ENCODE measurements at places on chromosomes 5 and 9.

- DNase-seq = no peak
Observed at GRCh38 chr9:33861917-33862453, 45.0 kb downstream of the UBE2R2 start.

DNA sequence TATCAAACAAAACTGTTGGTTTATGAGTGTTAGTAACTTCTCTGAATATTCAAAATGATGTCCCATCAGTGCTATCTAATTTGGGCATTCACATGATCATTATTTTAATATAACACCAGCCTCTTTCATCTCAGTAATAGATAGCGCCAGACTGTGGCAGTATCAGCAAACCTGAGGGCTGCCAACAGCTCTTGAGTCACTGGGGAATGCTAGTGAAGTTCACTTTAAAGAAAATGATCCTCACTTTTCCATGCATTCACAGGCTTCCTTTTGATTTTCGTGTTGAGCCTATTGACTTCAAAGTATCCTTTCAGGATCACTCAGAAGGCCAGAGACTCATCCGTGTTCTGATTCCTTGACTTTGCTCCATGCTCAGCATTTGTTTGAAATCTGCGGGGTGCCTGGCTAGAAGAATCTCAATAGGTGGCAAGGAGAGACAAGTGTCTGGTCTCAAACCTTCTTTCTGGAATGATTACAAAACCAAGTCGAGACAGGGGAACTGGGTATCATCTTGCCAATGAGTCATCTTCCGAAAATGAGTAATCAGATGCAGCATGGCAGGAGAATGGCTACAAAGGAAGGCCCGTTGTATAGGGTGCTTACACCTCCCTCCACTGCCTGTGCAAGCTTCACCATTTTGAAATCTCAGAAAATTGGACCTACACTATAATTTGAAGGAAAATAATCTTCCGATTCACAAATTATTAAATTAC, 509.1 kb downstream of the RASEF start:
- DNase-seq = no peak

DNA sequence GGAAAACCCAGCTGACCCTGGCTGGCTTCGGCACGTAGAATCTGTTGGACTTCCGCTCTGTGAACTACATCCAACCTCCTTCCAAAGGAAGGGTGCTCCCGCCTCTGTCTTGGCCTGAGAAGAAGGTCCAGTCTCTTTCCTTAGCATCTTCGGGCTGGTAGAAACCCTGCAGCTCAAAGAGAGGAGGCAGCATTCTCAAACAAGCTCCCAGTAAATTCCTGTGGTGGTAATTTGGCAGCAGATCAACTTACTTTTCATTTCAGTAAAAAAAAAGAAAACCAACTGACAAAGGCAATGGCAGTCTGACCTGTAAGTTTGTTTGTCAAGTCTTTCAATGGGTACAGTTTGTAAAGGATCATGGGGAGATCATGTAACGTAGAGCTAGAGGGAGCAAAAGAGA, 176.7 kb downstream of the MED10 start:
- no peak for DNase-seq

DNA sequence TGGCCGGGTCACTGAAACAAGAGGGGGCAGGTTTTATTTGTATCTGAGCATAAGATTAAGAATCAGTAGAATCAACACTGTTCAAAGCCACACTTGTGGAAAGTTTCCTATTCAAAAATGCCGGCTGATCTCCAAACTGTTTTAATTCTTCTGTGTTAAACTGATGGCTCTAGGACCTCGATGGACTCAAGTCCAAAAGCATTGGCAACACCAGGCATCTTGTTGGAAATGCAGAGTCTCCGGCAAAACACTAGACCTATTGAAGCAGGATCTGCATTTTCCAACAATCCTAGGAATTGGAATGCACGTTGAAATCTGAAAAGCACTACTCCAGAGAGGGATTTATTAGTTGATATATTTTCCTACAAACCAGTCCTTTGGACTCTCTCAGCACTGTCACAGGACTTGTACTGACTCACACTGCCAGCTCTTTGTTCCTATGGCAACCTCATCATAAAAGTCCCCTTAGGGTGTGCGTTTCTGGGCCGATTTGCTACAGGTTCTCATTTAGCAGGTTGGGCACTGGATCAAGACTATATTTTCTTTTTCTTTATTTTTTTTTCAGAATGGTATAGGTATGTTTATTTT, 48.1 kb upstream of the PCA3 start:
- DNase-seq = no peak

DNA sequence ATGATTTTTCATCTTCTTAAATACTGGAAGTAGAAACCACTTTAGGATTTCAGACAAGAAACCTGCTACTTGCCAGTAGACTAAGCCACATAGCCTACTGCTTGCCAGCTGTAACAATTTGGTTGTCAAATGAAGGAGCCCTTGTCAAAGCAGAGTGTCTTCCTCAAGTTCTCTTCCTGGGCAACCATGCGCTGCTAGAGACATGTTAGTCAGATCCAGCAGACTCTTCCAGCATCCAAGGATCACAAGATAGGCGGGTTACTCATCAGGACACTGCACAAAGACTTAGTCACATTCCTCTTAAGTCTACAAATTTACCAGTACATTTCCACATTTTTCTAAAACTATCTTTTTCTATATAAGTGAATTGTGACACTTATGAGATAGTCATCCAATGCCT, 24.4 kb downstream of the SKIC3 start:
- no peak for DNase-seq

DNA sequence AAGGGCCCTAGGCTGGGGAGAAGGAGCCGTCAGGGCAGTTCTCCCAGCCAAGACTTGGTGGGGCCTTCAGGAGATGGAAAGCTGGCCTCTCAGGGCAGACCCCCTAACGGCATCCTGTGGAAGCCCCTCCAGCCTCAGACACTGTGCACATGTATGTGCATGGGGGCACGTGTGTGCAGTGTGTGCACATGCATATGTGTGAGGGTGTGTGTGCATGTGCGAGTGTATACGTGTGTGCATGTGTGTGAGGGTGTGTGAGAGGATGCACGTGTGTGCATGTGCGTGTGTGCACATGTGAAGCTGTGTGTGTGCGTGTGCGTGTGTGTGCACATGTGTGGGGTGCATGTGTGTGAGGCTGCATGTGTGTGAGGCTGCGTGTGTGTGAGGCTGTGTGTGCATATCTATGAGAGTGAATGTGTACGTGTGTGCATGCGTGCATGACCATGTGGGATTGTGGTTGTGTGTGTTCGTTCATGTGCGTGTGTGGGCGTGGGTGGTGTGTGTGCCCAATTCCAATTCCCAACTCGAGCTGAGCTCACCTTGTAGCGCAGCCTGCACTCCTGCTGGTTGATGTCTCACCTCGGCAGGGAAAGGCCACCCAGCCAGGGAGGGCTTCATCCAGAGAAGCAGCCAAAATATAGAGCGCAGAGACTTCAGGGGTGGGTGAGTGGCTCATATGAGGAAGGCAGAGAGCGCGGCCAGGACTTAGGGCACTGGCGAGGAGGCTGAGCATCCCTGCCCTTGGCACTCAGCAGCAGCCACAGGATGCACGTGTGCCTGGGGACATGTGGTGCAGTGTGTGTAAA, 142.7 kb upstream of the PPP1R26 start:
- no peak for DNase-seq

DNA sequence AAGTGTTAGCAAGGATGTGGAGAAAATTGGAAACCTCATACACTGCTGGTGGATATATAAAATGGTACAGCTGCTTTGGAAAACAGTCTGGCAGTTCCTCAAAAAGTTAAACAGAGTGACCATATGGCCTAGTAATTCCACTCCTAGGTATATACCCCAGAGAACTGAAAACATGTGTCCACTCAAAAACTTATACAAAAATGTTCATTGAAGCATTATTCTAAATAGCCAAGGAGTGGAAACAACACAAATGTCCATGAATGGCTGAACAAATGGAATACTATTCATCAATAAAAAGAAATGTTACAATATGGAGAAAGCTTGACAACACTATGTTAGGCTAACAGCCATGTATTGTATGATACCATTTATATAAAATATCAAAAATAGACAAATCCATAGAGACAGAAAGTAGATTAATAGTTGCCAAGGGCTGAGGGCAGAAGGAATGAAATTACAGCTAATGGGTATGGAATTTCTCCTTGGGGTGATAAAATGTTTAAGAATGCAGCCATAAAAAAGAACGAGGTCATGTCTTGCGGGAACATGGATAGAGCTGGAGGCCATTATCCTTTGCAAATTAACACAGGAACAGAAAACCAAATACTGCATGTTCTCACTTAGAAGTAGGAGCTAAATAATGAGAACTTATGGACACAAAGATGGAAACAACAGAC, 33.6 kb upstream of the FBP1 start:
- DNase-seq = no peak

GRCh38 chr9:88011005-88011766, 36.9 kb upstream of the CDK20 start:
- DNase-seq = no peak

DNA sequence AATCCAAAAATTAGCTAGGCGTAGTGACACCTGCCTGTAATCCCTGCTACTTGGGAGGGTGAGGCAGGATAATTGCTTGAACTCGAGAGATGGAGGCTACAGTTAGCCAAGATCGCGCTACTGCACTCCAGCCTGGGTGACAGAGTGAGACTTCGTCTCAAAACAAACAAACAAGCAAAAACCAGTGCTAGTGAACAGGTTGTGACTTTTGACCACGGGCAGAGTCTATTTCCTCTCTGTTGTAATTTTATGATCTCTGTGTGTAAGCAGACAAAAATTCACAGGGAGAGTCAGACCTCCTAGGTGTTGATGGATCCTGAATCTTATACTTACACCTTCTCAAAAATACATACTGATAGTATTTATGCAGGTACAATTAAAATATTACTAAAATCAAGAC, 65.8 kb downstream of the SPEF2 start:
- no peak for DNase-seq

DNA sequence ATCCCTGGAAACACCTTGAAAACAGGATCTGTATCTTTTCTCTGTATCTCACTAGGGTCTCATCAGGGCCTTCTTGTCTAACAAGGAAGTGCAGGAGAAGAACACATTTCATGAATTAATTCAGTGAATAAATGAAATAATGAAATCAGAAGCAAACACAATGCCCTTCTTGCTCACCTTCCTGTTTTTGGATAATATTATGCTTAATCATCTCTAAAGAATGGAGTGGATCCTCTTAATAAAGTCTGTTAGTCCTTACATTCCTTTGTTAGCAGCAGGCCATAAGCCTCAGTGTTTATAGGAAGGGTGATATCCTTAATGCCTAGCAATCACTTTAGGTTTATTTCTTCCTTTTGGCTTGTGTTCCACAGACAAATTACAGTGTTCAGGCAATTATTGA, 837.1 kb upstream of the SEMA6A start:
- no peak for DNase-seq

GRCh38 chr9:22731786-22732185, 285.2 kb downstream of the DMRTA1 start:
- DNase-seq = no peak

- no peak for DNase-seq
Observed at GRCh38 chr9:76876098-76876497, 29.8 kb downstream of the PRUNE2 start.

GRCh38 chr5:57738301-57738700, 255.7 kb upstream of the ACTBL2 start:
- DNase-seq = no peak

GRCh38 chr9:78470741-78471140, 173.8 kb downstream of the PSAT1 start:
- DNase-seq = no peak

DNA sequence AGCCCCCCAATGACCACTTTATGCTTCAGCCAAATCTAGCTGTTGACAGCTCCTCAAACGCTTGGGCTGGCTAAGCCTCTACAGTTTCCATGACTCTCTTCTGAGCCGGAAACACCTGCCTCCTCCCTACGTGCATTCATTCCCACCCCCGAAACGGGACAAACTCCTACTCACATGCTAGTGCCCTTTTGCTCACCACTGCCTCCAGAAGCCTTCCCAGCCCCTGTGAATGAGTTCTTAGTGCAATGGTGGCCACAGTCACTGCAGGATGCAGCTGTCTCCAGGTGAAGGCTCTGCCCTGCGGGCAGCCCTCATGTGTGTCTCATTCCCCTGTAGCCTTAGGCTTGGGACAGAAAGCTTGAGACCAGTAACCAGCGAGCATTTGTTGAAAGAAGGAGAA, 68.8 kb upstream of the DAB2IP start:
- no peak for DNase-seq

DNA sequence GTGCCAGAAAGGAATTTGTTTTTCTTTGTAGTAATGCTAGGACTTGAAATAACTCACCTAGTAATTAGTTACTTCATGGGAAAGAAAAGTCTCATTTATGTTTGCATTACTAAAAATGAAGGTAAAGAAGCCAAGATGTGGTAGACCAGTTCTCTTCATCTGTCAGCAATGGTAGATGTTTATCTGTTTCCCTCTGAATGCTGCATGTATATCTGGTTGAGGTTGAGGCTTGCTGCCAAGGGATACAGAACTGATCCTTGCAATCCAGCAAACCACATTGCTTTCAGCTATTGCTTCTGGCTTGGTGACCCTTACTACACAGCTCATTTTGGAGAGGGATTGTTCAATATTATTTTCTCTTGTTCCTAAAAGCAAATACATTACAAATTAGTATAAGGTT, 73.6 kb downstream of the ZNF474 start:
- no peak for DNase-seq

GRCh38 chr5:32859211-32859641, 148.1 kb downstream of the NPR3 start:
- DNase-seq = no peak

- DNase-seq = no peak
Observed at GRCh38 chr9:132828201-132828770, 49.8 kb downstream of the AK8 start.

- DNase-seq = no peak
Observed at GRCh38 chr5:21574961-21575360, 1278.2 kb downstream of the CDH12 start.

DNA sequence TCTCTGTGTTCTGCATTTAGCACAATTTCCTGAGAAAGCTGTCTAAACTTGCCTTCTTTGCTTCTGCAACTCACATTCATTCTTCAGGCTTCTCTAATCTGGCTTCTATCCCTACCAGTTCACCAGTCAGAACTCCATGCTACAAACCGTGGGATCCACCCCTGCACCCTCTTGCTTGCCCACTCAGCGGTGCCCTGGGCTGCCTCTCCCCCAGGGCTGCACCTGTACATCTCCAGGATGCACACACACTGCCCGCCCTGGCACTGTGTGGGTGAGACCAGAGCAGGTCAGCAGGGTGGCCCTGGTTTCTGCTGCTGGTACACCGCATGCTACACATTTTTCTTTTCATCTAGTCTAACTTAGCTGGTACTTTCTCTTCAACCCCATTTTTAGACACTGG, 127.1 kb downstream of the FANCC start:
- no peak for DNase-seq

DNA sequence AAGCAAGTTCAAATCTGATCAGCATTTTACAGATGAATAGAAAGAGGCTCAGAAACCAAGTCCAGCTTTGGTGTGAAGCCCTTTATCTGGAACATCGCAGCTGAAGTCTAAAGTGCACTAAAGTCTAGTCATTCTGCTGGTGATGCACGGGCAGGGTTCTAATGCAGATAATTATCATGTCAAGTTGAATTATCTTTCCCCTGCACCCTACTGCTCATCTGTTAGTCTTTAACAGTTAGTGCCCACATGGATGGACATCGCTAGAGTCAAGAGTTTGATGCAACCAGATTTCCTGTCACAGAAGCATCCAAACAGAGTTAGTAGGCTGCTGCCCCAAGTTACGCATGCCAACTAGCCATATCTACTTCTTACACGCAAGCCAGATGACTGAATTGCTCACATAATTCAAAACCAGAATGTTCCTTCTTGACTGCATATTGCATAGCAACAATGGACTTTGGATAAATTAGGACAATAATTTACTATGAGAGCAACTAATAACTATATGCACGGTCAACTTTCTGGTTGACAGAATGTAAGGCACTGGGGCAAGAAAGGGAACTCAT, 1.6 kb upstream of the TOMM5 start:
- DNase-seq = no peak

GRCh38 chr5:149640350-149640999, 59.2 kb downstream of the ARHGEF37 start:
- no peak for DNase-seq

Measured in breast epithelium (tissue), 4 donors.